ENCODE measurements at places on chromosomes 6 and 20.

- peak; percentile 44 for DNase-seq
Measured at GRCh38 chr6:36120979-36121786, 9.1 kb upstream of the MAPK13 start.

- peak; percentile 70 for DNase-seq
Measured at GRCh38 chr6:152089992-152090391, 282.5 kb downstream of the ESR1 start.

- DNase-seq: no peak
Measured at GRCh38 chr6:45677381-45678284, 299.9 kb upstream of the SUPT3H start.

DNA sequence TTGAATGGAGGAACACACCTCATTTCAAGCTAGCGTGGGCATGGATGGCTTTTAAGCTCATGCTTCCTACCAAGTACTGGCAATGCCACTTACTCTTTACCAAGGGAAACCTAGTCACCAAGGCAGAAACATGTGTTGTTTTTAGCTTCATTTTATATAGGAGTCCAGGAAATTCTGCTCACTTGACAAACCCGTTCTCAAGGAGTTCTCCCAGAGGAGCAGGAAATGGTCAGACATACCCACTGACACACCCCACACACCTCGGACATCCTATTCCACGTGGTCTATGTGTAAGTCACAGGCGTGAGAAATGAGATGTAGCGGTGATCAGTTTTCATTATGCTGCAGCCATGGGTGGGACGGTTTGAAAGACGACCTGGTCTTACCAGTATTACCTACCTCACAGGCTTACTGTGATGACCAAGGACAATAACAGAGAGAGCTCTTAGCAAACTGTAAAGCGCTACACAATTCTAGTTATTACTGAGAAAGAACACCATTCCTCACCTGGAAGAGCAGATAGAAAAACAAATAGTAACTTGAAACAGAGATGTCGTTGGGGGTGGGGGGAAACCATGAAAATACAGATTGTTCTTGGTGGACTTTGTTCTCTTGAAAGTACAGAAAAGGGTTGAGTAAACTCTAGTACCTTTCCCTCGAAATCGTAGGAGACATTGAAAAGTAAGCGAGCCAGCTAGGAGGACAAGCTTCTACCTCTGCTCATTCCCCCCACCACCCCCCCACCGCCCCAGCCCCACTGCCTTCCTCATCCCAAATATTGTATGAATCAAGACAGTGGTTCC, 1.7 kb downstream of the CNKSR3 start:
- DNase-seq: peak; percentile 57

GRCh38 chr6:13360671-13361540, 32.6 kb upstream of the TBC1D7 start:
- DNase-seq: no peak

DNA sequence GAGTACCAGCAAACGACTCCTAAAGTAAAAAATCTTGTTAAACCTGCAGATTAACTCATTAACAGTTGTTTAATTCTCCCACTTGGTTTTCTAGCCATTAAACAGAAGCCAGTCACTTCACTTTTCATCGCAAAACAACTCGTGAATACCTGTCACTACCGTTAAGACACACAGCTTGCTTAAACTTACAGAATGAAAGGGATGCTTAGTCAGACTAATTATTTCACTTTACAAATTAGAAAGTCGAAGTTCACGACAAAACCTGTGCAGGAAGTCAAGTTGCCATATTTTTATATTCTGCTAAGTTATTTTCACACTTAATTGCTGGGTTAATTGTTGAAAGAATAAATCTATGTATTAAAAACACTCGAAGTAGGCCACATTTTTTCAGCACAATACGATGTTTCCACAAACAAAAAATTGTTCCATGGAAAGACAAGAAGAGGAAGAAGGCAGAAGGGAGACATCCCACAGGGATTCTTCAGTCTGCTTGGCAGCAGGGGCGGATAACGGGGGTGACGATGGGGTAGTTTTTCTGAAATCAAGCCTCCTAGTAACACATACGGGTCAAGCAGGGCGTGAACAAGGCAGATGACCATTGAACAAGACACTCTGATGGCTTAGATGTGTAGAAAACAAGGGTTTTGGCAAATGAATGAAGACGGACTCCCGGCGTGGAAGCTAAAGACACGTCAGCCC, 933 bp downstream of the SSR1 start:
- DNase-seq: peak; percentile 40

GRCh38 chr6:18246205-18246604, 18.1 kb downstream of the DEK start:
- peak; percentile 45 for DNase-seq

- DNase-seq: no peak
Measured at GRCh38 chr20:52346797-52347196, 155.2 kb upstream of the ZFP64 start.

GRCh38 chr20:334578-334977, 9.2 kb downstream of the SOX12 start:
- DNase-seq: no peak

GRCh38 chr6:47258724-47259347, 50.9 kb downstream of the TNFRSF21 start:
- no peak for DNase-seq

DNA sequence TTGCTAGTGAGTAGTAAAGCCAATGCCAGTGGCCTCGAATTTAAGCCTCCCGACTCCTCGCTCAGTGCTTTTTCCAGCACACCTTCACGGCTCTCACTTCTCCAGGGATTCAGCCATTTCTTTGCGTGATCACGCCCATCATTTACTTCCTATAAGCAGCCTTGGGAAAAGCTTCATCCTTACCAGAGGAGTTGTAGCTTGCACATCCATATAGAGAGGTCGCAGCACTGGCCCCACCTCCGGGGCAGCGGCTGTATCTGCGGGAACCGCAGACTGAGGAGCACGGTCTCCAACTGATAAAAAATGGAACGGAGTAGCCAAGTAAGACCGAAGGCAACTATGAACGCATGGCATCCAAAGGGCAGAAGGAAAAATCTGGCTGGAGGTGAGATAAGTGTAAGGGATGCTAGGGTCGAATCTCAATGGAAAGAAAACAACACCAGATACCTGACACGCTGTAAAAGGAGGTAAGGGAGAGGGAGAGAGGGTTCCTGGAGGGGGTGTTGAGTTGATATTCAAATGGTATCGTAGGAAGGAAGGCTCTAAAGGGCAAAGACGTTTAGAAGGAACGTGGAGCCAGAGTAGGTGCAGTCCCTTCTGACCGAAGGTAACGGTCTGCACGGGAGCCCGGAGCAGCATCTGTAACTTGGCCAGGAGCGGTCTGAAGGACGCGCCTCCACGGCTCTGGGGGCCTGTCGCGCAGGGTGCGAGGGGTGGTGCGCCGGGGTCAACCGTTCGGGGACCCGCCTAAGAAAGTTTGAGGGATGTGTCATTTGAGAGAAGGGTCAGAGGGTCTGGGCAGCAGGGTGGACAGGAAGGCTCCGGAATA, 640 bp downstream of the NFS1 start:
- DNase-seq: no peak

- no peak for DNase-seq
Measured at GRCh38 chr6:94372229-94372628, 952.9 kb upstream of the EPHA7 start.

DNA sequence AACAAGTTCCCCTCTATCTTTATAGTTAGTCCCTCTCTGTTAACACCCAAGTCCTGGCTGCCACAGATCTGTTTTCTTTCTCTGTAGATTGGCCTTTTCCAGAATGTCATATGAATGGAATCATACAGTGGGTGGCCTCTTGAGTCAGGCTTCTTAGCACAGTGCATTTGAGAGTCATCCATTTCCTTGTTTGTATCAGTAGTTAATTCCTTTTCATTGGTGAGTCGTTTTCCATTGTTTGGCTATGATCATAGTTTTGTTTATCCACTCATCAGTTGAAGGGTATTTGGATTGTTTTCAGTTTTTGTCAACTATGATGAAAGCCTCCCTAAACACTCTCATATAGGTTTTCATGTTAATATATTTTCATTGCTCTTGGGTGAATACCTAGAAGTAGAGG, 248.3 kb downstream of the ARID1B start:
- peak; percentile 31 for DNase-seq
